Renal cortical epithelial cell (primary cell): ENCODE measurements at places on chromosomes 4 and X.

GRCh38 chrX:134255555-134255954 is 18.6 kb downstream of the CCDC160 start:
- no peak for DNase-seq

- DNase-seq = peak; percentile 67
Observed at GRCh38 chr4:81724925-81725329, 253.2 kb upstream of the RASGEF1B start.

DNA sequence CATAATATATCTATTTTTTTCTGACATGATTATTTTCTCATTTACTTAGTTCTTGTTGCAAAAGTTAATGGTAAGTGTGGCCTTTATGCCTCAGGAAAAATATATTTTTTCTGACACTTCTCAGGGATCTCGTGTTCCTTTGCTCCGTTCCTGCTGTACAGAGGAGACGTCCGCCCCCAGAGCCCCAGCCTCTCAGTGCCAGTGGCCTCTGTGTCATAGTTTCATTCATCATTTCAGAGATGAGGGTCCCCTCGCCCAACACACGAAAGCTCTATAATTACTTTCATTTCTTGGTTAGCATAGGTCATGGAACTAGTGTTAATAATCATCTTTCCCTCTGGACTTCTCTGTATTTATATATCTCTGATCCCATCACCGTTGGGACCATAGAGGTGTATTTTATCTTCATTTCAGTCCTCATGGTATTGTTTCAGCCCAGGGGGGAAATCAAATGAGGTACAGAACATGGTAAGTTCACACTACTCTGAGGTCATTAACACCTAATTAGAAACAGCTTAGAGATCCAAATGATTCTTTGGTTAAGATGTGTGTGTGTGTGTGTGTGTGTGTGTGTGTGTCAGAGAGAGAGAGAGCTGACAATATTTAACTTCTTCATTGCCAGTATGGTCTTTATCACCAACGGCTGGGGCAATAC is 631.1 kb upstream of the TENM3 start:
- DNase-seq = no peak

- DNase-seq = peak; percentile 2
Observed at GRCh38 chrX:111652719-111653118, 28.3 kb upstream of the ALG13 start.
